ENCODE measurements at places on chromosomes 12 and 14.

DNA sequence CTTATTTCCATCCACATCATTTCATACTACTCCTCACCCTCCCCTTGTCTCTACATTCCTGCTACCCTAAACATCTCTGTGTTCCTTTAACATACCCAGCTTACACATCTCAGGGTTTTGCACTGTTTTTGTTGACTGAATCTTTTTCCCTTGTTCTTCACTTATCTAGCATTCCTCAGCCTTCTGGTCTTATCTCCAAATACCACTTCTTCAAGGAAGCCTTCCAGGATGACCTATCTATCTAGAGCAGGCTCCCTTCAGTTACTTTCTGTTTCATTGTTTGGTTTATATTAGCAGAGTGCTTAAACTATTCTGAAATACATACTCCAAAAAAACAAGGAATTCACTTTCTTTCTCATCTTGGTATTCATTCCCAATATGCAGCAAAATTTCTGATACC lies 353.1 kb downstream of the NAV3 start:
- no peak for DNase-seq

GRCh38 chr14:95699412-95699811 lies 13.2 kb downstream of the TCL1B start:
- DNase-seq, result no peak

DNA sequence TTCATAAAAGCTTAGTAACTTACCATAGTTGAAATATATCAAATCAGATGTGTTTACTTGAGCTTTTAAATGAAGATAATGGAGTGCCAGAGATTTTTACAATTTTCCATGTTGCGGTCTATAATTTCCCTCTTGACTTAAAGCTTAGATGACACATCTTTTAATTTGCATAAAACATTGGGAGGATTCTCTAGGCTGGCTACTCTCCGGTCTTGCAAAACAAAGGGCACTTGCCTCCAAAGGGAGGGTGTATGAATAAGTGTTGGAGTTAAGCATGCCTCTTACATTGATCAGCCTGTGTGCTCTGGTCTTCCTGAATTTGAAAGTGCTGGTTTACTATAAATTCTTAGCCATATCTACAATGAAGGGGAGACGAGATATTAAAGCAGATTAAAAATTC lies 336.4 kb upstream of the NAV3 start:
- DNase-seq, result no peak

GRCh38 chr14:92726135-92726932 lies 22.1 kb downstream of the LGMN start:
- DNase-seq, result no peak

- no peak for DNase-seq
Observed at GRCh38 chr12:91994208-91994797, 151.3 kb downstream of the BTG1 start.

GRCh38 chr12:24135158-24135850 lies 185.8 kb upstream of the SOX5 start:
- DNase-seq, result no peak

DNA sequence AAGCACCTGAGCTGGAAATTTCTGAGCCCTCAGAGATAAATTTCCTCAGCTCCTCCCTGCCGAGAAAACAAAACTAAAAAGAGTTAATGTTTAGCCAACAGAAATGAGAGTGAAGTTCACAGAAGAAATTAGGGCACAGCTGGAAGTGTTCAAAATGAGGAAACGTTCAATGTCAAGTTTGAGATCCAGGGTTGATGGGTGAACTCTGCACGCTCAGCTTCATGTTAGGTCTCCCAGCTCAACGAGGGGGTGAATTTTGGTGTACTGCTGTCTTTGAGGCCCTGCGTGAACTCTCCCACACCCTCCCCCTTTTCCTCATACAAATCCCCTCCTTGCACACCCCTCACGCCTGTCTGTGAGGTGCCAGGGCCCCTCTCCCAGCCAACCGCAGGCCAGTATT lies 13.3 kb upstream of the OAS3 start:
- DNase-seq, result peak; percentile 61

GRCh38 chr12:1834186-1834925 lies 14.0 kb downstream of the LRTM2 start:
- no peak for DNase-seq

Data from kidney (tissue), 22 donors.